ENCODE measurements at places on chromosomes 1 and 21.

- DNase-seq = no peak
Observed at GRCh38 chr21:44792702-44793591, 8.7 kb downstream of the UBE2G2 start.

GRCh38 chr1:212621949-212622305 lies 13.4 kb downstream of the ATF3 start:
- DNase-seq = no peak

GRCh38 chr1:240599299-240599698 lies 12.7 kb downstream of the GREM2 start:
- no peak for DNase-seq

DNA sequence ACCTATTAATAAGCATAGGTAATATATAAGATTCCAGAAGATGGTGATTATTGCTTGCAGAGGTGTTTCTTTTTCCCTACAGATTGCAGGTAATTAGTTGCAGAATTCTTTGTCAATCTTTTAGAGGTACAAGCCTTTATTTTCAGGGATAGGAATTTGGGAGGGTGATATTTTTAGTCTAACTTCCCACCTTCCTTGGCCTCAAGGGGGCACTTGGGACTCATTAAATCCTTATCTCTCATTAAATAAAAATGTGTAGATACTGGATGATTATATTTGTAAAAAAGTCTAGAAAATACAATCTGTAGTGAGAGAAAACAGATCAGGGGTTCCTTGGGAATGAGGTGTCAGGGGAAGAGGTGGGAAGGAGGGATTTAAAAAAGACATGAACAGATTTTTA lies 179.2 kb downstream of the PATJ start:
- DNase-seq = no peak

DNA sequence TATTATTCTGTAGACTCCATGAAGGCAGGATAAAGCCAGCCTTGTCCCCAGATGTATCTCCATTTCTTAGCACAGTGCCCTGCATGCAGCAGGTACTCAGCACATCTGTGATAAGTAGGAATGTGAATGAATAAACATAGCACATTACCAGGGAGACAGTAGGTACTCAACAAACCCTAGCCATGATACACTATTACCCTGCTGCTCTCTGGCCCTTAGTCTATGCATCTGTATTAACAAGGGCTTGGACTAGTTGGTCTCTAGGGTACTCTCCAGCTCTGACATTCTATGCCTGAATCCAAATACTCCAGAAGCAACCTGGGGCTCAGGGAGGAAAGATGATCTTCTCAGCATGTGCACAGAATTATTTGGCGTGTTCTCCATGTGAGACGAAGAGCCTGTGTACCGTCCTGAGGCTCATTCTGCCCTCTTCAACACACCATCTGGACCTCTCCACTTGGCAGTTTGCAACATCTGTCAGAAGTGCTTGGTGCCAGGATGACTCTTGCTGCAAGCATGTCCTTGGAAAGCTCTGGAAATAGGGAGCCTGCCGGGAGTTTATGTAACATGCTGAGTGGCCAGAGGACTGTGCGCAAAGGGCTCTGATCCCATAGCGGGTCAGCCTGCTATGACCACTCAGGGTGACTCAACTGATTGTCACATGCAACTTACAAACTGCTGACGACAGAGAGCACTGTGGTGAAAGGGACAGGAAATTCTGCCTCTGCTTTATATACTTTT lies 228.2 kb upstream of the USP24 start:
- DNase-seq = no peak

- no peak for DNase-seq
Observed at GRCh38 chr1:20702416-20702815, 15.4 kb downstream of the KIF17 start.

GRCh38 chr1:200206340-200206739 lies 178.8 kb downstream of the NR5A2 start:
- no peak for DNase-seq

DNA sequence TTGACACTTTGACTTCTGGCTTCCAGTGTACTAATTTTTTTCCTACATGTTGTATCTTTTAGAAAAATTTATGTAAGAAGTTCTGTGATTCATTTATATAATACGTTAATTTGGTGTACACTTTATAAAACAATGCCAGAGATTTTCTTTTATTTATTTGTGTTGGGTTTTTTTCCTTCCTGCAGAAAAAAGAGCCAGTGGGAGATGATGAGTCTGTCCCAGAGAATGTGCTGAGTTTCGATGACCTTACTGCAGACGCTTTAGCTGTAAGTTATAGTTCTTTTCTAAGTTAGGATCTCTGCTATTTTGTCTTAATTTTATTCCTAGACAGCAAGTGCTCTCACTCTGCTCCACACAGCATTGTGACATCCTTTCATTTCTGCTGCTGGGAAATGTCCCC lies 14.4 kb downstream of the SARS1 start:
- DNase-seq = no peak

DNA sequence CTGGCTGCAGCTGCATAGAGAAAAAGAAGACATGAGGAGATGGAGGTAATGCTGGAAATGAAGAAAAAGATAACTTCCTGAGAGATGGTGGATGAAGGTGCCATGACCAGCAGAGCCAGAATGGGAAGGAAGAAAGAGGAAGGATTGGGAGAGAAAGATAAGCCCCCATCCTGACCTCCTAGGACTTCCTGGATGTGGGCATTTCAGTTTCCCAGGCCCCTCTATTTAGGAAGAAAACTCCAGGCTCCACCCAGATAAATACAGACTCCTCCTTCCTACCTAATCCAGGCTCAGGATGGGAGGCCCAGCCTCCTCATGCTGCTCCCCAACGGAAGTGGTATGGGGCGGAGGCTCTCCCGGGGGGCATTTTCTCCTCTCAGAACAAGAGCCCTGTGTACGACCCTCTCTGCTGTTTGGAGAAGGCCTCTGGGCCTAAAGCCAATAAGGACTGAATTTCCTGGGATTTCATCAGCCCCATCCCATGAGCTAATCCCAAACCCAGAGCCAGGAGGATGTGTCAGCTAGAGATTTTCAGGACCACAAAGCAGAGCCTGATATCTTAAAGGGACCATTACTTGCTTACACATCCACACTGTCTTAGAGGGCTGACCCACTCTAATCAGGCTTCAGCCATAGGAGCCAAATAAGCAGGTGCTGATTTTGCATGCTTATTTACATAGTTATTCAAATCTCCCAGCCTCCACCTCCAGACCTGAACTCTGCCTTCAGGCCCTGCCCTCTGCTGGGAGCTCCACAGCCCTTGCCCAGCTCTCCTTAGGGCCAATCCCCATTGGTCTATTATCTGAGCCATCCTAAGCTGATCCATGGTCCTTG lies 5.1 kb upstream of the ARHGEF2 start:
- no peak for DNase-seq

DNA sequence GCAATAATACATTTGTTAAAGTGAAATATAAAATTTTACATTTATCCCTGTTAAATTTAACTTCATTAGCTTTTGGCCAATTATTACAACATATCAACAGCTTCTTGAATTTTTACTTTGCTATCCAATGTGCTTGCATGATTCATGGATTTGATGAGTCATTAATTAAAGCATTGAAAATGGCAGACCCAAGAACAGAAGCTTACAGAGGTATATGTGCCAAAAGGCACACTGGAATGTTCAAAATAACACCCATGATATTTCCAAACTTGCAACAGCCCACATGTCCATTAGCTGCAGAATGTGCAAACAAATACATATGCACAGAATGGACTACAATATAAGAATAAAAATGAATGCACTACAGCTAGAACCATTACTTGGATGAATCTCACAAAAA lies 76.4 kb upstream of the MAN1A2 start:
- DNase-seq = no peak

DNA sequence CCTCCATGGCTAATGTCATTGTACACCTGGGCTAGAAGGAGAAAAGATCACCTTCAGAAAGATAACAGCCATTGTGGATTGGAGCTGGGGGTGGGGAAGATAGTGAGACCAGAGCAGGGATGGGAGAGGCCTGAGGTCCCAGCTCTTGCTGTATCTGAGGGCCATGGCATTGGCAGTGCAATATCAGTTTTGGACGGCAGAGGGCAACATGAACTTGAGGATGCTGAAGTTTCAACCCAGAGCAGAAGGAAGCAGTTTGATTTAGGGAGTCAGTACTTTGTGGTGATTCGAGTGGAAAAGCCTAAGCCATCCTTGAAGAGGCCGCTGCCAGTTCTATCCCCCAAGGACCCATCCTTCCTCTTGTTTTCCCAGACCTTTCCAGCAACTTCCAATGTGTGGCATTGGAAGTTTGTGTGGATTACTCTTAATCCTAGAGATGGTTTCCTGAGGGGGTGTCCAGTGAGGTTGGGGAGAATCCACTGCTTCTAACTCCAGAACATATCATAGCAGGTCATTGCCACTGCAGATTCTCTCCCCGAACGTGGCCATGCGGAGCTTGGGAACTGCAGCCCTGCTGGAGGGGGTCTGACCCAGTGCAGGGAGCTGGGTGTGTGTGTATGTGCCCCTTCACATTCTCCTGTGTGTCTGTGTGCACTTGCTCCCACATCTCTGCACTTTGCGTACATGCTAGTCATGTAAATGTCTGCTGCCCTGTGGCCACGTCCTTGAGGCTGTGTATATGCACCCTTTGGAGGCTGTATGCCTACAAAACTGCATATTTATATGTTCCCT lies 24.1 kb downstream of the SLC26A9 start:
- peak; percentile 77 for DNase-seq

- DNase-seq = no peak
Observed at GRCh38 chr1:29145739-29146437, 22.2 kb upstream of the TMEM200B start.

DNA sequence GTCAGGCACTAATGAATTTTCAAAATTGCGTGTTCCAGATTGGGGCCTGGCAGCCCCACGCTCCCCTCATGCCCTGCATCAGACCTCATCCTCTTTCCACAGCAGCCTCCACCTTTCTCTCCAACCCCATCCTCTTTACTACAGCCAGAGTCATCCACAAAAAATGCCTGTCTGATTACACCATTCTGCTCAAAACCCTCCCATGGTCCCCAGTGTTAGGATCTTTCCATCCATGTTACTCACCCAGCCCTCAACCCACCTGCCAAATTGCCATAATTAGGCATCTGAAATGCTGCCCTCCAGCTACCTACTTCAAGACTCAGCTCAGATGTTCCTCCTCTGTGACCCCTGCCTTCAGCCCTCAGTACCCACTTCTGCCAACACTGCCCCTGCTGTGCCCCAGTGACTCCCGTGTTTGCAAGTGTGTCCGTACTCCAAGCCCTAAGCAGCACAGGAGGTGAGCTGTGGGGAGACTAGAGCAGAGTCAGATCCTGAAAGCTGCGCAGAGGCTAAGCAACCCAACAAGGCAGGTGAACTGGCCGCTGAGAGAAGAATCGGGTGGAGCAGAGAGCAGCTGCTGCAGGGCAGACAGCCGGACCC lies 715 bp upstream of the ARTN start:
- DNase-seq = no peak

DNA sequence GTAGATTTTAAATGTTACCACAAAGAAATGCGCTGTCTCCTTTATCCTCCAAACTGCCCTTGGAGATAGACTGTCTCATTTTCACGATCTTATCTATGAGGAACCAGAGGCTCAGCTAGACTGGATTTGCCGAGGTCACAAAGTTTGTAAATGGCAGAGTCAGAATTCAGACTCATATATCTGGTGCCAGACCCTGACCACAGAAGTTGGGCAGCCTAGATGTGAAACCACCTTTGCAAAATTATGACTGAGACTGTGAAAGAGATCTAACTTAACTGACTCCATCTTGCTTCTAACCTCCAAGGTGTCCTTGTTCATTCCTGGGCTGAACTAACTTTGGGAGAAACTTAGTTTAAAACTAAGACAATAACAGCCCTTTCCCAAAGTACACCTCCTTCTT lies 14.1 kb downstream of the CNR2 start:
- DNase-seq = no peak

GRCh38 chr1:118143831-118144230 lies 41.2 kb downstream of the SPAG17 start:
- DNase-seq = no peak

DNA sequence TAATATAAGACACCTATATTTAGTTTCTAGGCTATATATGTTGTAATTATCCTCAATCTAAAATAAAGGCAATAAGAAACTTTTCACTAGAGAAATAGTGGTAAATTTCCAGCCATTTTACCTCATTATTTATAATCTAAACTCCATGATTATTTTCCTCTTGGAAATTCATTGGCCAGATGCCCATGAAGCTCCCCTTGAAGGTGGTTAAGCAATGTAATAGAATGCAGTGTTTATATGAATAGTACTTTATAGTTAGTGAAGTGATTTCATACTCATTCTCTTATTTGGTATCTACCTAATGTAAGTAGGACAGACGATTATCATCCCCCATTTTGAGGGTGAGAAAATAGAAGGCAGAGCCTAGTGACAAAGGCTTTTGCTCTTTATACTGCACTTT lies 26.5 kb downstream of the NFYC start:
- no peak for DNase-seq

GRCh38 chr21:26941421-26941820 lies 25.5 kb downstream of the ADAMTS5 start:
- DNase-seq = no peak

GRCh38 chr1:11187000-11187399 lies 2.2 kb upstream of the ANGPTL7 start:
- no peak for DNase-seq

DNA sequence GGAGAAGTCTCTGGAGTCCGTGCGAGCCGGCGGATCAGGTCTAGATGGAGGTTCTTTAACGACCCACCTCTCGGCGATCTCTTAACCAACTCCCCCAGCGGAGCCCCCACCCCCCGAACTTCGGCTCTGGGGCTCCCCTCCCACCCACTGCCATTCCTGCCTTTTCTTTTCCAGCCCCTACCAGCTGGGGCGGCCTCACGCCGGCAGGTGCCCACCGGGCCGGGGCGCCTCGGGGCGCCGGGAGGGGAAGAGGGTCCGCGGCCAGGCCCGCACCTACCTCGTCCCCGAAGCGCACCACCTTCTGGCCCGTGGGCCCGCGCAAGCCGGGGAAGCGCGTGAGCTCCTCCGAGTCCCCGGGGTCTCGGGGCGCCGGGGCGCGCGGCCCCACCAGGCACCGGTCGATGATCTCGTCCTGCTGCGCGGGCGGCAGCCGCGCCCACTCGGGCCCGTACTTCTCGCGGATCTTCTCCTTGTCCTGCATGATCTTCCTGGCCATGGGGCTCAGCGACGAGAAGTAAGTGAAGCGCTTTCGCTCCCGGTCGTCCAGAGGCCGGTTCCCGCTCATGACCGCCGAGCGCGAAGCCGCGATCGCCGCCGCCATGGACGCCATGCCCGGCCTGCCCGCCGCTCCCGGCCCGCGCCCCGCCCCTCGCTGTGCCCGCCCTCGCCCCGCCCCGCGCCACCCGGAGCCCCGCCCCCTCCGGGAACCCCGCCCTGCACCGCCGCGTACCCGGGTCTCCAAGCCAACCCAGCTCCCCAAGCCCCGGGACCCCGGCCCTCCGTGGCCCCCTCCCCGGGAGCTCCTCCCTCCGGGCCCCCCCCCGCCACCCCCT lies at the start of gene C1orf198:
TSS of gene C1orf198 (minus strand) at position 619 of the 833 bp plus-strand sequence. CDS start at position 610, 9 bp downstream.
- peak; percentile 33 for DNase-seq

- DNase-seq = no peak
Observed at GRCh38 chr1:54212872-54213271, 12.9 kb downstream of the MRPL37 start.

GRCh38 chr1:38137164-38137563 lies 90.6 kb upstream of the POU3F1 start:
- DNase-seq = no peak

Data from caudate nucleus (tissue), 63 donors.